Activated T-cell treated with anti-CD3 and anti-CD28 coated beads, Interleukin-2, amount 50 U/mL, for 4 hours (primary cell): ENCODE measurements at places on chromosomes 7 and 10. TPM values are rescaled to one million over a fixed set of nuclear protein-coding genes. Genes with fewer than 3 reads are reported as not detected.

CREB3L2 gene
- 34.6 TPM for total RNA-seq

CLEC2L gene
- total RNA-seq: not detected

FGFBP3 gene
- total RNA-seq: 3.7 TPM

MRC1 gene
- total RNA-seq: 0.14 TPM

ARHGEF5 gene
- total RNA-seq: 8.4 TPM

SORBS1 gene
- 0.38 TPM for total RNA-seq

KCNH2 gene
- 0.49 TPM for total RNA-seq

AGAP6 gene
- total RNA-seq: 19.9 TPM

ZMYND11 gene
- 33.3 TPM for total RNA-seq
